Posterior vena cava (tissue), 2 donors: ENCODE measurements at places on chromosomes 7 and 10.
A peak's percentile ranks its signal among the peaks of the same experiment; 100 is the strongest.

DNA sequence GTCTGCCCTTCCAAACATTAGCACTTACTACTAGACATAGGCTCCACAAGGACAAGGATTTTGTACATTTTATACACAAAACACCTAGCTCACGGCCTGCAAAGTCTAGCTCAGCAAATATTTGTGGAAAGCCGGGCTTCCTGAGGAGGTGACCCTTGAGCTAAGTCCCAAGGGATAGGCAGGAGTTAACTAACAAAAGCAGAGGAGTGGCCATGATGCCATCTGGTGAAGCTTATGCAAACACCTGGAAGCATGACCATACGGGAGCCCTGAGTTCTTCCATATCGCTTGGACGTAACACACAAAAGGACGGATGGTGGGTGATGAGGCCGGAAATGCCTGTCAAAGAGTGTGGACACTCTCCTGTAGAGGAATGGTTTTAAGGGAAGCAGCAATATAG is 25.9 kb upstream of the YAE1 start:
- no peak for DNase-seq

- no peak for DNase-seq
Observed at GRCh38 chr10:13871776-13872175, 285.0 kb downstream of the PRPF18 start.

DNA sequence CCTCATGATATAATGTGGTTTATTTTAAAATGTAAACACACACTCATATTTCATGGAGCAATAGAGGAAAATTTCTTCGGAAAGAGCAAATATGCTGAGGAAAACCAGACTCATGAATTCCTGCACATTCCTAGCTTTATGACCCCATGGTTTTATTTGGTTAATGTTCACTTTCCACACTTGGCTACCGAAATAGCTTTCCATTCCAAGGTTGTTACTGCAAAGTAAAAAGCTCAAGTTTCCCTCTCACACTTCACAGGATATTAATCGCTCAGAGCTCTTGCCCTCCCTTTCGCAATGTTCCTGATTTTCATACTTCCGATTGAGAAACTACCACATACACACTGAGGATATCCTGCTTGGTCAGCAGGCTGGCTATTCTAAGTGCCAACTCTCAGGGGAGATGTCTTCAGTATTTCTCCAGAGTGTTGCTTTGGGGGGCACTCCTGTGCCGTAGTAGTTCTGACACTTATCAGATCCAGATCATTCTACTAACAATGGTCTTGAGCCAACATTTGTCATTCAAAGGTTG is 77.5 kb upstream of the STEAP1B start:
- no peak for DNase-seq

- peak; percentile 78 for DNase-seq
Observed at GRCh38 chr10:79431891-79432831, 13.3 kb downstream of the ZCCHC24 start.

- no peak for DNase-seq
Observed at GRCh38 chr10:89003344-89003743, 12.7 kb downstream of the FAS start.

GRCh38 chr10:61882621-61883370 is 18.7 kb upstream of the ARID5B start:
- no peak for DNase-seq

- no peak for DNase-seq
Observed at GRCh38 chr7:2805213-2805944, 38.7 kb downstream of the GNA12 start.

- DNase-seq, result no peak
Observed at GRCh38 chr10:93039721-93040120, 20.9 kb upstream of the CYP26C1 start.

- DNase-seq, result no peak
Observed at GRCh38 chr10:50619882-50620281, 3.9 kb downstream of the SGMS1 start.

DNA sequence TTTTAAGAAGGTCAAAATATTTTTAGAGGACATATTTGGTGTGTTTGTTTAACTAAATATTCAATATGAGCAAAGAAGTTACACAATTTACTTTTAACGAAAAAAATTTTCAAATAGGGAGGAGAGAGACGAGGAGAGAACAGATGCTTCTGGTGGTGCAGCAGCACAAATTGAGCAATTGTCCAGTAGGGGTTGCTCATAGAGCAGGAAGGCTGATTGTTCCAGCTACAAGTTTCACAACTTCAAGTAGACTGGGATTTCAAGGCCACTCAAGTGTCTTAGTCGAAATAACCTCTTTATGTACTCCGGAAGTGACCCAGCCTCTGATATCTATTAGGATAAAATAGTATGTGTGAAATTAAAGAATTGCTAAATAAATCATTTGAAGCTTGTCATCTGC is 197.9 kb downstream of the HDAC9 start:
- no peak for DNase-seq

- DNase-seq, result no peak
Observed at GRCh38 chr10:121713486-121713885, 115.2 kb upstream of the FGFR2 start.

DNA sequence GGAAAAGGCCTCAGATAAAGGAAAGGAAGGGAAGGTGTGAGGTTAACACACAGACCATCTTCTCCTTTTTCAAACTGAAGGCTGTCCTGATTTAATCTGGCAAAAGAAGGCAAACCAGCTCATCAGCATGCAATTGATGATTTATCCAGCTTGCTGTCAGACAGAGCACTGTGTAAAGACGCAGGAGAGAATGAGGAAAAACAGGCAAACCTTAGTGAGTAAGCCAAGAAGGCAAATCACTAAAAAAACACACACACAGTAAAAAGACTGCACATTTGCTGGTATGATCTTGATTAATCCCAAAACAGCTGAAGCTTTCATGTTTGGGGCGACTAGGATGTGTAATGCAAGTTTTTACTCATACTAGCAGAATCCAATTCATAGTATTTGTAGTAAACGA is 65.8 kb upstream of the SKAP2 start:
- no peak for DNase-seq

DNA sequence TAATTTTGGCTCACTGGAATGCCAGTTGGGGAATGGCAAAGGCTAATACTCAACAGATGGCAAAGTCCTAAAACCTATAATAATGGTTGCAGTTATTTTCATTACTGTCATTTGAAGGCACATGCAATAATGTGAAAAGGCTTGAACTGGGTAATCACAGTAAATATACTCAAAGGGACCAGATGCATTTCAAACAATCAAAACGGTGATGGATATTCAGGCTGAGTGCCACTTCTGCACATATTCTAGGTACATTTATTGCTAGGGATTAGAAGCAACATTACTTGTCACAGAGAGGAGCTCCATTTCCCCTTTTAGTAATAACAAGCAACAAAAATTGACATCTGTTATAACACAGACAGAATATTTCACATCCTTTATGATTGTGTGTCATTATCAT is 171.8 kb downstream of the NXPH1 start:
- DNase-seq, result no peak

- no peak for DNase-seq
Observed at GRCh38 chr10:21754410-21755011, 220.5 kb downstream of the MLLT10 start.

DNA sequence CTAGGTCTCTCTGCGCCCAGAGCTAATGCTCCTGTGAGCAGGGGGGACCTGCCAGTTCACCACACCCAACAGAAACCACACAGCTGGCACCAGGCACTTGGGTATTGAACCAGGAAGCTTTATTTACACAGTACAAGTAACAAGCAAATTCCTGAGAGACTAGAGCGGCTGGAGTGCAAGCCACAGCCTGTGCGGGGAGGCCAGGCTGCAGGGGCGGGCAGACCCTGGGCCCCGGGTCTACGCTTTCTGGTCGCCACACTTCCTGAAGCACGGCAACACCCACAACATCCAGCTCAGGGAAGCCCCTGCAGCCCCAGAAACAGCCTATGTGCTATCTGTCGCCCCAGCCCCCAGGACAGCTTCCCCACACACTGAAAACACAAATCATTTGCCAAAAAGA is 125.0 kb downstream of the FAM53B start:
- DNase-seq, result no peak

DNA sequence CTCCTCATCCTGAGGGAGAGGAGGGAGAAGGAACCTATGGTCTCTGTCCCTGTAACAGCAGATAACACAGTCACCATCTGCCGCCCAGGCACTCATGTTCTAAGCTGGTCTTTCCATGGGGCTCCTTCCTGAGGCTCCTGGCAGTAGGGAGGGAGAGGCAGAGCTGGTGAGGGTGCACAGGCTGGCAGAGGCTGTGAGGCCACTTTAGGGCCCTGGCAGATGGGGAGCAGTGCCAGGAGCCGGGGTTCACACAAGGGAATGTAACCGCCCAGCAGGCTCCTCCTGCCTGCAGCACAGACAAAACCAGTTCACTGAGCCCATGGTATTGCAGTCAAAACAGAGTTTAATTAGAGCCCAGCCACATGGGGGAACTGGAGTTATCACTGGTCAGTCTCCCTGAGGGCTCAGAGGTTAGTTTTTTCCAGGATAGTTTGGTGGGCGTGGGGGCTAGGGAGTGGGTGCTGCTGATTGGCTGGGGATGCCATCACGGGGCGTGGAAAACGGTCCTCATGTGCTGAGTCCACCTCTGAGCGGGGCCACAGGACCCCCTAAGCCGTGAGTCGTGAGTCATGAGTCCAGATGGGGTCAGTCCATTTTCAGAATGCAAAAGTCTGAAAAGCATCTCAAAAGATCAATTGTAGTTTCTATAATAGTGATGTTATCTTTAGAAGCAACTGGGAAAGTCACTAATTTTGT is 499.3 kb upstream of the FOXK1 start:
- DNase-seq, result no peak

DNA sequence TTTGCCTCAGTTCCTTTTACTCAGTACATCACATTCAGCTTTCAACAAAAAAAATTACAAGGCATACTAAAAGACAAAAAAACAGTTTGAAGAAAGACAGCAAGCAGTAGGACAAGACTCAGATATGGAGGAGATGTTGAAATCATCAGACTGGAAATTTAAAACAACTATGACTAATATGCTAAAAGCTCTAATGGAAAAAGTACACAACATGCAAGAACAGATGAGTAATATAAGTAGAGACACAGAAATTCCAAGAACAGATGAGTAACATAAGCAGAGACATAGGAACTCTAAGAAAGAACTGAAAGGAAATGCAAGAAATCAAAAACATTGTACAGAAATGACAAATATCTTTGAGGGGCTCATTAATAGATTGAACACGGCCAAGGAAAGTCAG is 402.6 kb downstream of the NEBL start:
- DNase-seq, result no peak

GRCh38 chr10:31321396-31321941 is 2.5 kb downstream of the ZEB1 start:
- no peak for DNase-seq

DNA sequence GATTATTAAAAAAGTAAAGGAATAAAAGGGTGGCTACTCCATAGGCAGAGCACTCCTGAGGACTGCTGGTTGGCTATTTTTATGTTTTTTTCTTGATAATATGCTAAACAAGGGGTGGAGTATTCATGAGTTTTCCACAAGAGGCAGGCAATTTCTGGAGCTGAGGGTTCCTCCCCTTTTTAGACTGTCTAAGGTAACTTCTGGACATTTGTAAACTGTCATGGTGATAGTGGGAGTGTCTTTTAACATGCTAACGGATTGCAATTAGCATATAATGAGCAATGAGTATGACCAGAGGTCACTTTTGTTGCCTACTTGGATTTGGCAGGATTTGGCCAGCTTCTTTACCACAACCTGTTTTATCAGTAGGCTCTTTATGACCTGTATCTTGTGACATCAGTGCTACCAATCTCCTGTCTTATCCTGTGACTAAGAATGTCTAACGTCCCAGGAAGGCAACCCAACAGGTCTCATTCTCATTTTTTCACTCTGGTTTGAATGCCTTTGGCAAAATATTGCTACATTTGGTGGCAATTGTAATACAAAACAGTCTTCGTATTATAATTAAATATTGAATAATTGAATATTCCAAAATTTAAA is 587.8 kb upstream of the POM121L12 start:
- DNase-seq, result no peak

DNA sequence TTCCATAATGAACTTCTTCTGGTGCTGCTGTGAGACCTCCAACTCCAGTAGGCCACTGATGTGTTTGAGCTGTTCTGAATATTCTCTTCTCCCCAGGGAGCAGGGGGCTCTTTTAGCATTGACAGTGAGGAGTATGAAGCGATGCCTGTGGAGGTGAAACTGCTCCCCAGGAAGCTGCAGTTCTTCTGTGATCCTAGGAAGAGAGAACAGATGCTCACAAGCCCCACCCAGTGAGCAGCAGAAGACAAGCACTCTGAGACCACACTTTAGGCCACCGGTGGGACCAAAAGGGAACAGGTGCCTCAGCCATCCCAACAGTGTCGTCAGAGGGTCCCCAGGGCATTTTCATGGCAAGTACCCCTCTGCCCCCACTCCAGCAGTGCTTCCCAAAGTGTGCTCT is 49.3 kb downstream of the DENND11 start:
- no peak for DNase-seq

DNA sequence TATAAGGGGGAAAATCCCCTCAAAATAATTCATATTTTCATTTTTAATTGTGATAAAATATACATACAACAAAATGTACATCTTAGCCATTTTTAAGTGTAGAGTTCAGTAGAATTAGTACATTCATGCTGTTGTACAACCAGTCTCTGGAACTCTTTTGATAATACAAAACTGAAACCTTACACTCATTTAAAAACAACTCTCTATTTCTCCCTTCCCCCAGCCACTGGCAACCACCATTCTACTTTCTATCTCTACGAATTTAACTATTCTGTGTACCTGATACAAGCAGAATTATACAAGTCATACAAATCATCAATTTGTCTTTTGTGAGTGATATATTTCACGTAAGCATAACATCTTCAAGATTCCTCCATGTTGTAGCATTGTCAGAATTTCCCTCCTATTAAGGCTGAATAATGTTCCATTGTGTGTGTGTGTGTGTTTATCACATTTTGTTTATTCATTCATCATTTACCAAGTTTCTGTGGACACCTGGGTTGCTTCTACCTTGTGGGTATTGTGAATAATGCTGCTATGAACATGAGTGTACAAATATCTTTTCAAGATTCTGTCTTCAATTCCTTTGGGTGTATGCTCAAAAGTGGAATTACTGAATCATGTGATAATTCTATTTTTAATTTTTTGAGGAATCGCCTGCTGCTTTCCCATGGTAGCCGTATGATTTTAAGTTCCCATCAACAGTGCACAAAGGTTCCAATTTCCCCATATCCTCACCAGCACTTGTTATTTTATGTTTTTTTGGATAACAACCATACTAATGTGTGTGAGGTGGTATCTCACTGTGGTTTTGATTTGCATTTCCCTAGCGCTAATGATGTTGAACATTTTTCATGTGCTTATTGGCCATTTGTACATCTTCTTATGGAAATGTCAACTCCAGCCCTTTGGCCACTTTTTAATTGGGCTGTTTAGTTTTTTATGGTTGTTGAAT is 4.7 kb upstream of the EBLN1 start:
- no peak for DNase-seq

- no peak for DNase-seq
Observed at GRCh38 chr10:65346466-65346865, 1579.4 kb upstream of the LRRTM3 start.

- no peak for DNase-seq
Observed at GRCh38 chr10:112379635-112380296, 5.8 kb downstream of the ACSL5 start.
